ENCODE measurements at places on chromosomes 5 and 9.

GRCh38 chr5:154795235-154795596 is 40.0 kb downstream of the LARP1 start:
- no peak for DNase-seq

DNA sequence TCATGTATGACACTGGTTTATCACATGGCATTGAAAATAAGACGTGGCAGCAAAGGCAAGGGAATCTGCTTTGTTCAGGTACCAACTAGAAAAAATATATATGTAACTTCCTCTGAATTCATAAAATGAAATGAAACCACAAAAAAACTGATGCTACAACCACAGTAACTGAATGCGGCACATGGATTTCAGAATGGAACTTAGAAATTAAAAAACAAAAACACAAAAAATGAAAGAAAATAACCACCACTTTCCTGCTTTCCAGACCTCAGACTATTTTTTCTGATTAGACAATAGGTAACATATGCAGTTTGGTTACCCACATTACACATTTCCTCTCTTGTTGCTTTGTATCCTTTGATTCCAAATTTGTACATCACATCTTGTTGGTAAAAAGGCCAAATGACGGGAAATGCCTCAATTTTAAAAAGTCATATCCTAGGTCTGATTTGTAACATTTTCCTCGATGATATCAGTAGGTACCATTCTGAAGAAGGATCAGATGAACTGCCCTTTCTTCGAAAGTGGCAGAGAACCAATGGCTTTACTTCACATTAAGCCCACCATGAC is 18.1 kb upstream of the PDCL start:
- DNase-seq, result no peak

- no peak for DNase-seq
These were observed 427.1 kb upstream of the CHD1 start for GRCh38 chr5:99355881-99356280.

GRCh38 chr9:14674630-14675029 is 18.6 kb downstream of the ZDHHC21 start:
- no peak for DNase-seq

DNA sequence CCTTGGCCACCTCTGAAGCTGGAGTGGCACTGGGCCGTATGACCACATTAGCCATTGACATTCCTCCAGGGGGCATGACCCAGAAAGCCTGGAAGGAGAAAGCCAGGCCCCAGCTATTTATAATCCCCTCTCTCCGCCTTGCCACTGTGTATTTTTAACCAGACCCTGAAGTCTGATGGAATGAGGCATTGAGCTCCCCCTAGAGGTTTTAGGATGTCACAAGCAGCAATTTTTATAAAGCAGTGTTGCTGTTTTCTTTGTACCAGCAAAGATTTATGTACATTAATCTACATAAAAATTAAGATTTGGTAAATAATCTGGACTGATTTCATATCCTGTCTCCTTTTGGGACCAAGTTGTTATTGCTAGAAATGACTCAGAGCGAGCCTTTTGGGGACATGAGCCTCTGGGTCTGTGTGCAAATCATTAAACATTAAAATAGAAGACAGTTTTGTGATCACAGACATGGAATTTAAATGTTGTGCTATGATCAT is 127.1 kb downstream of the TRIO start:
- no peak for DNase-seq

- DNase-seq, result no peak
These were observed 80.3 kb downstream of the MAP1B start for GRCh38 chr5:72187388-72188075.

DNA sequence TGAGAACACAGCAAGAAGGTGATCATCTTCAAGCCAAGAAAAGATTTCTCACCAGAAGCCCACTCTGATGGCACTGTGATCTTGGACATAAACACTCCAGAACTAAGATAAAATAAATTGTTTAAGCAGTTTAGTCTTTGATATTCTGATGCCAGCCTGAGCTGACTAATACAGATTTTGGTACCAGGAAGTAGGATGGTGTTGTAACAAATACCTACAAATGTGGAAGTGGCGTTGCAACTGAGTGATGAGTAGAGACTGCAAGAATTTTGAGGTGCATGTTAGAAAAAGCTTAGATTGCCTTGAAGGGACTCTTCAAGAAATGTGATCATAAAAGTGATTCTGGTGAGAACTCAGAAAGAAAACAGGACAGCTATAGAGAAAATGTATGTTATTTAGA is 592.4 kb upstream of the DAB2 start:
- DNase-seq, result no peak

- DNase-seq, result no peak
These were observed 21.9 kb upstream of the TERT start for GRCh38 chr5:1316588-1317340.

- DNase-seq, result no peak
These were observed 112.3 kb downstream of the MARCHF3 start for GRCh38 chr5:126917918-126918614.

GRCh38 chr5:106759581-106759980 is 911.2 kb downstream of the EFNA5 start:
- no peak for DNase-seq
